ENCODE measurements at places on chromosomes 13 and 19.

DNA sequence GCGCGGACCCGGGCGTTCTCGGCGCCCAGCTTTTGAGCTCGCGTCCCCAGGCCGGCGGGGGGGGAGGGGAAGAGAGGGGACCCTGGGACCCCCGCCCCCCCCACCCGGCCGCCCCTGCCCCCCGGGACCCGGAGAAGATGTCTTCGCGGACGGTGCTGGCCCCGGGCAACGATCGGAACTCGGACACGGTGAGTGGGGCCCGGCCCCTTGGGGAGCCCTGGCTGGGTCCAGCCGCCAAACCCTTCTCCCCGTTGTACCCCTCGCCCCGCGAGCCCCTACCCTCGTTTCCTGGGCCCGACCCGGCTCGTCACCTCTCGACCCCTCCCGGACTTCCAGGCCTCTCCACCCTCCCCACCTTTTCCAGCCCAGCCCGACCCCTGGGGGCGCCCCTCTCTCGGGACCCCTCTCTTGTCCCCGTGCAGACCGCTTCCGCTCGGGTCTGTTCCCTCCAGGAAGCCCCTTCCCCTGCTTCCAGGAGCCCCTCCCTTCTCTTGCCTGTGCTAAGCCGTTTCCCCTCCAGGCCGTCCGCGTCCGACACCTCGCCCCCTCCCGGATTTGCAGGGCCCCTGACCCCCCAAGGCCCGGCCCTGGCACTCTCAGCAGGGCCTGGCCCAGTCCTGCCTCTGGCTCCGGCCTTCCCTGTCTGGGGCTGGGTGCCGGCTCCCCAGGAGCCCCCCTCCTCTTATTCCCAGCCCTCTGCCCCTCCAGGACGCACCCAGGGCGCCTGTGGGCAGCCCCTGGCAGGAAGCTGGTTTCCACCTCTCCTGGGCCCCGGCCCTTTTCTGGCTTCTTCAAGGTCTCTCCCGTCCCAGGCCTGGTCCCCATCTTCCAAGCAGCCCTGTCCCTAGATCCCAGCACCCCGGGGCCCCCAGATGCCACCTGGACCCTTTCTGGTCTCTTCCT, 632 bp downstream of the MARK4 start:
- no peak for DNase-seq

DNA sequence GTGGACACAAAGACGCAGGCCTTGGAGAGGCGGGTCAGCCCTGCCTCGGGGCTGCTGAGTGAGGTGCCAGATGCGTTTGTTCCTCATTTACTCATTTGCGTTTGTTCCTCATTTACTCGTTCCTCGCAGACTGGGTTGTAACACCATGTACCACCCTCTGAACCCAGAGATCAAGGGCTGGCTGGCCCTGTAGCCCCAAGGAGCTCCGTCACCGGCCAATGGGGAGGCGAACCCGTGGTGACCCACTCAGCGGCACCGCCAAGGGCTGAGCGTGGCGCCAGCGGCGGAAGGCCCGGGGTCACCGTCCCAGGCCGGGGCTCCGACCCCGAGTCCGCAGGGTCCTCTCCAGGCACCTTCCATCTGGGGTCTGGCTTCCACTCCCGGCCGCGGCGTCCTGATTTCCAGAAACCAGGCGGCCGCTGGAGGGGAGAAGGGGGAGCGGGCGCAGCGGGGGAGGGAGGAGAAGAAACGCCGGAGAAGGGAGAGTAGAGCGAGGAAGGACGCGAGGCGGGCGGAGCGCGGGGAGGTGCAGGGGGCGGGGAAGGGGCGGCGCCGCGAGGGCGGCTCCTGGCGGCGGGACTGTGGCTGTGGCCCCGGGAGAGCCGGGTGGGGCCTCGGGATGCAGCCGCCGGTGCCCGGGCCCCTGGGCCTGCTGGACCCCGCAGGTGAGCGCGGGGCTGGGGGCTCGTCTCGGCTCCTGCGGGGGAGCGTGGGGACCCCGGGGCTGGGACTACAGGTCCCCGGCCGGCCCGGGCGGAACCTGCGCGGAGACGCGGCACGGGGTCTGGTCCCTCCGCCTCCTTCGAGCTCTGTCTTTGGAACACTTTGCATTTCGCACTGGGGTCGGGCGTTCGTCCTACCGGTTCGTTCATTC, at the start of gene TMEM255B:
Gene TMEM255B, plus strand, starts transcription at position 576 of the 874 bp plus-strand sequence. Its CDS starts 44 bp downstream, at position 620.
- DNase-seq, result peak; percentile 72

DNA sequence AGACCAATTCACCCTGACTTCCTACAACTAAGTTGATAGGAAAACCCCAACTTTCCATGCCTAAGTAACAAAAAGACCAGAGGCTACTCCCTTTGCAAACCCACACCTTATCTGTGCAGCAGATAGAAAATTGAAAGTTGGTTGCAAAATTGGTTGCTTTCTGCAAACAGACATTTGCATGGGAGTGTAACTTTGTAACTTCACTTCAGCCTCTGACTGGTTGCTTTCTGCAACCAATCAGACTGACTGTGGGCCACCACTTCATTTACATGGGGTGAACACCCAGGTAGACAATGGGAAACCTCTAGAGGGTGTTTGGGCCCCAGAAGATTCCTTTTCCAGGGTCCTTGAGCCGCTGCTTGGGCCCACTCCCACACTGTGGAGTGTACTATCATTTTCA, 9.8 kb downstream of the TEX30 start:
- DNase-seq, result no peak

GRCh38 chr19:40191836-40192646, 815 bp downstream of the MAP3K10 start:
- DNase-seq, result peak; percentile 30

DNA sequence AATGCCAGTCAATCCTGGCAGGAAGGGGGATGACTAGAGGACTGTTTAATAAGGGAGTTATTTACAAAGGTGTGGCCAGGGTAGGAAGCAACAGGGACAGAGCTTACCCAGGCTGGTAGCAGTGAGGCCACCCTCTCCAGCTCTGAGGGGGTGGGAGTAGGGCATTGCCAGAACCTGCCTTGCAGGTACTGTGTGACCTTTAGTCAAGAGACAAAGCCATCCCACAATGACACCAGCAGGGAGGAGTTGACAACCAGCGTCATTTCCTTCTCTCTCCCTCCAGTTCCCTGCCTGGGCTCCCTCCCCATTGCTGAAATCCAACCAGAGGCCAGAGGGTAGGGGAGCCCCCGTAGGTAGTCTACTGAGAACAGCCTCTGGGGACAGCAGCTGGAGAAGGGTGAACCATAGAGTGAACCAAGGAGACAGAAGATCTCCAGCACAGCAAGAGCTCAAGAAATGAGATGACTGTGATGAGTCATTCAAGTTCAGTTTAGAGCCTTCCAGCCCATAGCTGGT, 33.3 kb upstream of the SPATA13 start:
- DNase-seq, result peak; percentile 17

DNA sequence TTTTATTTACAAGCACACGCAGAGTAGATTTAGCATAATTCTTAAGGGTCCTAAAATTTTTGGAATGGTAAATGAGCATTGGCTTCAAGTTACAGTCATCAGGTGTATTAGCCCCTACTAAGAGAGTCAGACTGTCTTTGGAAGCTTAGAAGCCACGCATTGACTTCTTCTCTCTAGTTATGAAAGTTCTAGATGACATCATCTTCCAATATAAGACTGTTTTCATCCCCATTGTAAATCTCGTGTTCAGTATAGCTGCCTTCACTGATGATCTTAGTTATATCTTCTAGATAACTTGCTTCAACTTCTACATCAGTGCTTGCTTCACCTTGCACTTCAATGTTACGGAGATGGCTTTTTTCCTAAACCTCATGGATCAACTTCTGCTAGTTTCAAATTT, 148.8 kb upstream of the SLITRK1 start:
- DNase-seq, result no peak

DNA sequence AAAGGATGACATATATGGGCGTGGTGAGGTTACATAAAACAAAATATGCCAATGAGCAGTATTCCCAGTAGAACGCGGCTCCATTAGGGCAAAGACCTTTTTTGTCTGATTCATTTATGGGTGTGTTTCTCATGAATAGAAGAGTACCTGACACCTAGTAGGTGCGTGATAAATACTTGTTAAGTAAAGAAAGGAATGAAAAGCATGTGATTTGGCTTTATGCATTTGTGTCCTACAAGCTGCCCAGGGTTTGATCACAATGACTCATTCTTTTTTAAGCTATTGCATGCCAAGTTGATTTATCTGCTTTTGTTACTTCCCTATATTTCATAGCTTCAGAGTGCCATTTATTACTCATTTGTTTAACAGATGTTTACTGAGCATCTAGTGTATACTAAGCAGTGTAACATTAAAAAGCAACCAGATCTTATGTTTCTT, 19.1 kb upstream of the KCTD4 start:
- peak; percentile 84 for DNase-seq

DNA sequence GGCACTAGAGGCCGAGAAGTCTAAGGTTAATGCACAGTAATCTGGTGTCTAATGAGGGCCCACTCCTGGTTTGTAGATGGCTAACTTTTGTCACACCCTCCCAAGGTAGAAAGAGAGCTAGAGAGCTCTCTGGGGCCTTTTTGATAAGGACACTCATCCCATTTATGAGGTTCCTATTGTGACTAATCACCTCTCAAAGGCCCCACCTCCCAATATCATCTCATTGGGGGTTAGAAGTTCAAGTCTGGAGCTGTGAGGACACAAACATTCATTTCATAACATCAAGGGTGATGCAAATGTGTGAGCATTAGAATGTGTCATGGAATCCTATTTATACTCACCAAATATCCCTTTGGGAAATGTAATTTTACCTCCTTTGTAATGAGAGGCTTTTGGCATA, 79.2 kb upstream of the SLC10A2 start:
- no peak for DNase-seq

DNA sequence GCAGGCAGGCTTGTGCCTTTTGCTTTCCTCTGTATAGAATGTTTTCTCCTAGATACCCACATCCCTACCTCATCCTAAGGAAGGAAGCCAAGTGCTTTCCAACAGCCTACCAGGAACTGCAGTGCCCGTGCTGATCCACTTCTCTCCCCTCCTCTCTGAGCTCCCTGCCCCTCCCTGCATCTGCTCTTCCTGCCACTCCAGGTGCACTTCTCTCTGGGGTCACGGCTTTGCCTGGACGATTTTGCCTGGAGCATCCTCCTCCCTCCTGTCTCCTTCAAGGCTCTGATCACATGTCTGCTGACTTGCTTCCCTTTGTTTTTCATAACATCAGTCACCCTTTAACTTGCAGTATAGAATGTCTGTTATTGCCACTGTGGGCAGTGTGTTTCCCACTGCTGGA, 34.7 kb upstream of the IRS2 start:
- DNase-seq, result no peak

- no peak for DNase-seq
Measured at GRCh38 chr13:93767917-93768409, 541.4 kb downstream of the GPC6 start.

DNA sequence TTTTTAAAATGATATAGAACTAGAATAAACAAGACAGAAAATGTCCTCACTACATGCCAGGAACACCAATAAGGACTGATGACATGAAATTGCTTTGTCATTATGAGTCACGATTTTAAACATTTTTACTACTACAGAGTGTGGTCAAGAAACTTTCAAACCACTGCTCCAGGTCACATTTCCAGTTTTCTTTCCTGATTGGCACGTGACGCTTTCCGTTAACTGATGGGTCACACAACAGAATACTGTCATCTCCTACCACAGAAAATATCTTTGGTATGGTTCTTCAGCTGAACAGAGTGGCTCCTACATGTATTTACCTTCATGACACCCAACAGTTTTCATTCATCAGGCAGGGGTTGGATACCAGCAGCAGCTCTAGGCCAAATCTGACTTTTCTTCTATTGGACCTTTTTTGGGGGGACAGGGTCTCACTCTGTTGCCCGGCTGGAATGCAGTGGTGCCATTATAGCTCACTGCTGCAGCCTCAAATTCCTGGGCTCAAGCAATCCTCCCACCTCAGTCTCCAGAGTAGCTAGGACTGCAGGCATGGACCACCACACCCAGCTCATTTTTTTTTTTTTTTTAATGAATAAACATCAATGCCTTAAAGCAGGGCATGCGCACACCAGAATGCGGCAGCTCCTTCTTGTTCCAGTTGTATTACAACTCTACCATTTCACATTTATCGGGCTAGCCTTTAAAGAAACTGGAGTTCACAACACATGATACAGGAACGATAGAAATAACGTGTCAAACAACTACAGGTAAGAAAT, 147.4 kb downstream of the RNF17 start:
- peak; percentile 64 for DNase-seq

- peak; percentile 87 for DNase-seq
Measured at GRCh38 chr13:49996951-49997895, at the start of gene TRIM13. Gene TRIM13 (plus strand): TSS chr13:49997042. CDS start chr13:50011941, 14,899 bp downstream.

- no peak for DNase-seq
Measured at GRCh38 chr13:24822640-24823039, 58.7 kb downstream of the RNF17 start.
